CD14-positive monocyte (primary cell): ENCODE measurements at places on chromosomes 2 and 18.

DNA sequence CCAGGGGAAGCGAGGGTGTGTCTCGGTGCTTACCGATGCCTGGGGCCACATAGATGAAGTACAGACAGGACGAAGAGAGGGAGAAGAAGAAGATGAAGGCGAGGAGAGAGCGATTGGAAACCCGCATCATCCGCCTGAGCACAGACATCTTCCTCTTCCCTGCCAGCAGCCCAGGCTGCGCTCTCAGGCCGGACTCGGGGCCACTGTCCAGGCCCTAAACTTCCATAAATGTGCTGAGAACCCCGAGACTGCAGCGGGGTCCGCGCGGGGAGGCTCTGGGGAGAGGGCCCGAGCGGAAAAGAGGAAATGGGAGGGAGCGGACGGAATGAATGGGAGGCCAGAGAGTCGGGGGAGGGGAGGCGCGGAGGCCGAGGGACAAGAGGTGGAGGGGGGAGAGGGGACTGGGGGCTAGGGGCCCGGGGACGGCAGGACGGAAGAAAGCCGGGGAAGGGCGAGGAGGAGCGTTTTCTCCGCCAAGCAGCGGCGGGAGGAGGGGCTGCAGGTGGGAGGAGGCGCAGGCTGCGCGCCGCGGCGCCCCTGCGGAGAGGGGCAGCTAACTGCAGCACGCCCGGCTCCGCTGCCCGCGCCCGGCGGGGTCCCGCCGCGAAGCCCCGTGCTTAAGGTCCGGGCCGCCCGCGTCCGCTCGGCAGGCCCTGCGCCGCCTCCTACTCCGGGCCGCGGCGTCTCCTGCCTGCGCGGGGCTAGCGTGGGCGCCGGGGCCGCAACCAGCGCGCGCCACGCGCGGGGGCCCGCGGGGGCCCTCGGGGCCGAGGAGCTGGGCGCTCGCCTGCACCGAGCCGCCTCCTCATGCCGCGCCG lies at the start of gene B4GALT6:
Gene B4GALT6 (minus strand): TSS at position 303 of the 818 bp plus-strand sequence. CDS start 155 bp downstream, at position 148.
- DNase-seq = peak; percentile 32

DNA sequence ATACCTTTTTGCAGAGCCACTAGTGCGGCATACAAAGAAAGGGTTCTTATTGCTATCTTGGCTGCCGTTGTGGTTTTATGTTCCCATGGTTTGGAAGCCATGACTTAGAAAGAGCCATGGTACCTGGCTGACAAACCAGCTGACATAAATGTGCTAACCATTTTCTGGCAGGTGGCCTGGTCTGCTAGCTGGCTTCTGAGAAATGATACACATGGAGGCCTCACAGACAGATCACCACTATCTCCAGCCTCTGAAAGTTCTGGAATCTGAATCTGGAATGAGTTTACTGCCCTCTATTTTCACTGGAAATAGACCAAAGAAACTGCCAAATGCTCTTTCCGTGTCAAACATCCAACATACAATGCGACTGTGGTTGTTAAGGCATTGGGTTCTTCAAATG lies 123.7 kb downstream of the QPCT start:
- DNase-seq = no peak

DNA sequence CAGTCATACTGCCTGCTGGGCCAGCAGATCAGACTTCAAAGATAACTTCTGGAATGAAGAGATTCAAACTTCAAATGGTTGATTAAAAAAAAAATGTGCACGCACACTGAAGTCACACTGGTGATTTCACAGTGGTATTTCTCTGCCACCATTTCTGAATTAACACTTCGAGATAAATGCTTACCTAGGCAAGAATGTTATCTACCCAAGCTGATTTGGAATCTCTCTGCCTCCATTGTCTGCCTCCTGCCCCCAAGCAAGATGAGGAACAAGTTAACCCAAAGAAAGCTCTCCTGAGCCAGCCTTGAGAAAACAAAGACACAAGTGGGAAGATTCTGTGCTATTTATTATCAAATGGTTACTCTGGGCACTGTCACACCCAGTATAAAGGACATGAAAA lies 6.5 kb downstream of the LAMA1 start:
- no peak for DNase-seq

GRCh38 chr2:207285473-207285815 lies 119.7 kb upstream of the KLF7 start:
- DNase-seq = no peak

GRCh38 chr2:44126106-44126797 lies 42.4 kb upstream of the PPM1B start:
- DNase-seq = no peak

DNA sequence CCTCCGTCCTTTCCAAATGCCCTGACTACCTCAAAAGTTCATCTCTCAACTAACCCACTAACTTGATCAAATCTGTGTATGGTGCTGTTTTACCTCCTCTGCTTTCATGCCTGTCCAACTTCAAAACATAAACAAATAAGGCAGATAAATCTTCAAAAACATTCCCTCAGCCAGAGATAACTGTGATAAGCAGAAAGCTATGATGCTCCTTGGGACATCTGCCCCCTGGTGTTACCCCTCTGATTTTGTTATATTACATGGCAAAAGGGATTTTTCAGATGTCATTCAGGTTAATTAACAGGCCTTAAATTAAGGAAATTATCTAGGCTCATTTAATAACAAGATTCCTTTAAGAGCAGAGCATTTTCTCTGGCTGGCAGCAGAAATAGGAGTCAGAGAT lies 810.8 kb upstream of the CHAC2 start:
- no peak for DNase-seq

GRCh38 chr2:47437287-47437686 lies 34.3 kb downstream of the MSH2 start:
- DNase-seq = no peak

GRCh38 chr2:127411653-127412369 lies 6.4 kb upstream of the PROC start:
- peak; percentile 96 for DNase-seq

DNA sequence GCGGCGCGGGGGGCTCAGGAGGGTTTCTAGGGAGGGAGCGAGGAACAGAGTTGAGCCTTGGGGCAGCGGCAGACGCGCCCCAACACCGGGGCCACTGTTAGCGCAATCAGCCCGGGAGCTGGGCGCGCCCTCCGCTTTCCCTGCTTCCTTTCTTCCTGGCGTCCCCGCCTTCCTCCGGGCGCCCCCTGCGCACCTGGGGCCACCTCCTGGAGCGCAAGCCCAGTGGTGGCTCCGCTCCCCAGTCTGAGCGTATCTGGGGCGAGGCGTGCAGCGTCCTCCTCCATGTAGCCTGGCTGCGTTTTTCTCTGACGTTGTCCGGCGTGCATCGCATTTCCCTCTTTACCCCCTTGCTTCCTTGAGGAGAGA lies 5.2 kb downstream of the PROC start:
- no peak for DNase-seq

GRCh38 chr2:207480521-207481040 lies 49.2 kb upstream of the CREB1 start:
- peak; percentile 41 for DNase-seq

DNA sequence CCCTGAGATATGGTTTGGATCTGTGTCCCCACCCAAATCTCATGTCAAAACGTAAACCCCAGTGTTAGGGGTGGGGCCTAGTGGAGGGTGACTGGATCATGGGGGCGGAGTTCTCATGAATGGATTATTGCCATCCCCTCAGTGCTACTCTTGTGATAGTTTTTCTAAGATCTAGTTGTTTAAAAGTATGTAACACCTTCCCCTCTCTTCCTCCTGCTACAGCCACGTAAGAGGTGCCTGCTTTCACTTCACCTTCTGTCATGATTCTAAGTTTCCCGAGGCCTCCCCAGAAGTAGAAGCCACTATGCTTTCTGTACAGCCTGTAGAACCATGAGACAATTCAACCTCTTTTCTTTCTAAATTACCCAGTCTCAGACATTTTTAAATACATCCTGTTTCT lies 16.9 kb downstream of the PUM2 start:
- DNase-seq = no peak

DNA sequence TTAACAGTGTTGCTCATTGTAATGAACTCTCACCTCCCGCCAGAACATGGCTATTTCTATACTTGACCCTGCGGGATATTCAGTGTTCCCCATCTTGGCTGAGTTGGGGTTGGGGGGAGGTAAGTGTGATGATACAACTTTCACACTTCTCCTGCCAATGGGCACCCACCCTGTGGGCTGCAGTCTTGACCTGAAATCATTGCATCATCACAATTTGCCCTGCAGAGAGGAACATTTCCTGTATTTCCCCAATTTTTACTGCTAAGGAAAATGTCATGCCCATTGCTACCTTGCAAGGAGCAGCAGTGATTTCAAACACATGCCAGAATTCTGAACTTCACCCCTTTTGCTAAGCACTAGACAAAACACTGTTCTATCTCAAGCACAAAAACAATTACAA lies 92.1 kb downstream of the ADD2 start:
- no peak for DNase-seq

DNA sequence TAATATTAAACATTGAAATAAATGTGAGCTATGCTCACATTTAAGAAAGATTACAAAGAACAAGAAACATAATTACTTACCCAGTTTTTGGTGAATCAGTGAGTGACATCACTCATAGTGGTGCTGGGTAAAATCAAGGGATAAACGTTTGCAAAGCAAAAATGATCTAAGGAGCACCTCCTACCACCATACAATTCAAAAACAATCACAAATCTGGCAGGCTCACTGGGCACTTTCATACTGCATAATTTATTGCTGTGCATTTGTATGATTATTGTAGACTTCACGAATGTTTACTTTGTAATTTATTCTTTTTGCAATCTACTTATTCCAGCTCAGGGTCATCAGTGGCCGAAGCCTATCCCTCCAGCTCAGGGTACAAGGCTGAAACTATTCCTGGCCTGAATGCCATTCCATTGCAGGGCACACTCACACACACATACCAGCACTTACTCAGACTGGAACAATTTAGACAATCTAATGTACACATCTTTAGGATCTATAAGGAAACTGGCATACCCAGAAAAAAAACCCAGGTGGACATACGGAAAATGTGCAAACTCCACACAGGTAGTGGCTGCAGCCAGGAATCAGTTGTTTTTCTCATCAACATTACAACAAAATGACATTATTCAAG lies 34.4 kb downstream of the AFTPH start:
- no peak for DNase-seq

- no peak for DNase-seq
Measured at GRCh38 chr2:239278941-239279365, 121.9 kb downstream of the HDAC4 start.

- DNase-seq = no peak
Measured at GRCh38 chr18:79336556-79337142, 59.1 kb upstream of the NFATC1 start.

DNA sequence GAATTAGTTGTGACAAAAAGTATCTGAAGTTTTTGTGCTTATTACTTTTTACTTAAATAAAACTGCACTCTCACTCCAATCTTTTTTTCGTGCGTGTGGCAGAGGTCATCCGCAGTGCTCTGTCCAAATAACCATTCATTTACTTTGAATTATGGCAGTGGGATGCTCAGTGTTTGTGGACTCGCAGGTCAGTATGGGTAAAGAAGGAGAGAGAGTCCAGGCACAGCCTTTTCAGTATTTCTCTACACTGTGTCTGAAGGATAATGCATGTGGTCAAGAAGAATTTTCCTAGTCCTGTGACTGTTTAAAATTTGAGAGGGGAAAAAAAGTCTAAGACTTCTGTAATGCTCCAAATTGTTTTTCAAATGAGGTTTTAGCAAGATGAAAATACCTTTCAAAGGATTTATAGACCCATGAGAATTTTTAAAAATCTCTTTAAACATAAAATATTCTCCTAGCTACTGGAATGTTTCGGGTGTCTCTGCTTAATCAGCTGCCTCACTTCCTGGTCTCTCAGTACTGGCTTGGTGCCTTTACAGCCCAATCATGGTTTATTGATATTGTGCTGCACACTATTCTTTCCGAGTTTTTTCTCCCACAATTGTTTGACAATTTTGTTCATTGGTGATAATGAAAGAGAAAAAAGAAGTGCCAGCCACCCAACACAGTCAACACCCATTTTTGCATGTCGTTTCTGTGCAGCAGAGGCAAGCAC lies 453.2 kb downstream of the PTPRM start:
- no peak for DNase-seq

DNA sequence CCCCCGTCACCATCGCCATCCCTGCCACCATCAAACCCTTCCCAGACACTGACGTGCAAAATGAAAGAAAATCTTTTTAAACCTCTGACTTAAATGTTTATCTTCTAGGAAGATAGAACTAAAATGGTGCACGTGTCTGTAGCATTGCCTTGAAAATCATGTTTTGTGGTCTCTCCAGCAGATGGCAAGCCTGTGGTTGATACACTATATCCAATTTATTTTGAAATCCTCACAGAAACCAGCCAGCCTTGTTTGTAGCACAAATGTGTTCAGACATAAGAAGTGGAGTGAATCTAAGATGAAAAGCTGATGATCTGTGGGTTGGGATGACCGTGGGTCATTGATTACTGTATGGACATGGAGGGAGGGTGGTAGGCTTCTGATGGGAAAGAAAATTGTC lies 436.2 kb upstream of the SMIM21 start:
- DNase-seq = no peak

GRCh38 chr2:149613704-149614103 lies 26.1 kb upstream of the MMADHC start:
- no peak for DNase-seq

DNA sequence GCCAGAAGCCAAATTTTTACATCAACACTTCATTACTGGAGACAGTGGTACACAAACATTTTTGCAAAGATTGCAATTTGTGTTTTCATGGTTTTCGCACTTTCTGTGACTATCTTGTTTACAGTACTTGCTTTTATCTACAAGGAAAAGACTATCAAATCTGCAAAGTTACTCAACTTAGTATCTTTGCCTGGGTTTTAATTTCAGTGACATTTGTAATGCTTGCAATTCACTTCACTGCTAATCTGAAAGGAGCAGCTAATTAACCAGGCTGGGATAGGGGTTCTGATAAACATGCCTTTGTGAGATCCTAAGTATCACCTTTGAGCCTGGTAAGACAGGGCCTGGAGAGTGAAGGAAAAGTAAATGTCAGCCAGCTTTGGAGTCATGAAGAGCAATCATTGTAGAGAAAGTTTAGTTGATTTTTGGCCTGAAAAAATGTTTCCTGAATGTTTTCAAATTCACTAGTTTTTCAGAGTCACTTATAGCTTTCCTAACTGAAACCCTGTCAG lies 194.2 kb downstream of the RIT2 start:
- no peak for DNase-seq

GRCh38 chr2:108560241-108560811 lies 26.1 kb downstream of the LIMS1 start:
- DNase-seq = no peak
